Breast epithelium (tissue), 4 donors: ENCODE measurements at places on chromosomes 3 and 15. TPM values are rescaled to one million over a fixed set of nuclear protein-coding genes. Genes with fewer than 3 reads are reported as not detected.

The CELF6 gene
- 3.5 TPM for total RNA-seq

The WDR93 gene
- total RNA-seq, result 0.80 TPM

The POPDC2 gene
- 6.9 TPM for total RNA-seq

The KLHDC8B gene
- total RNA-seq, result 38.7 TPM

DNA sequence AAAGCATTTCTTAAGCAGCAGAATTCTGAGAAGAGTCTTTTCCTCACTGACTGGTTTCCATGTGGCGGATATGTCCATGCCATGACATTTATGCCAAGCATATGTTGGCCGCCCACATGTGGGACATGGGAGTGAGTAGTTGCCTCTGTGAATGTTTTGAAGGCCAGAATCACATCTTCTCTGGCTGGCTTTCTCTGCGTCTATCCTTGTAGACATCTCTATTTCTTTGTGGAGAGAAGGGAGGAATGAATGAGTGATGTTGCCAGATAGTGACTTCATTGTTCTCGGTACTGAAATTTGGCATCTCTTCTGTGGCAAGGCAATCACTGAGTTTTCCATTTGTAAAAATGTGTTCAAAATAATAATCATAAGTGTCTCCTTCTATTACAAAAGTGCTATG, 316.0 kb downstream of the CLSTN2 start:
- H3K27ac ChIP-seq, result no peak overlapping the region
- no peak overlapping the region for H3K4me3 ChIP-seq
- no peaks in the 10 kb centered on the region for H3K27me3 ChIP-seq
- DNase-seq, result no peak
- H3K4me1 ChIP-seq, result no peaks in the 10 kb centered on the region
- no peaks in the 10 kb centered on the region for H3K36me3 ChIP-seq

GRCh38 chr15:68427963-68428362, 4.0 kb downstream of the ITGA11 start:
- H3K4me3 ChIP-seq, result no peak overlapping the region
- H3K36me3 ChIP-seq, result no peaks in the 10 kb centered on the region
- H3K27ac ChIP-seq, result no peak overlapping the region
- DNase-seq, result no peak
- H3K4me1 ChIP-seq, result peaks cover 5% of the 10 kb centered on the region

DNA sequence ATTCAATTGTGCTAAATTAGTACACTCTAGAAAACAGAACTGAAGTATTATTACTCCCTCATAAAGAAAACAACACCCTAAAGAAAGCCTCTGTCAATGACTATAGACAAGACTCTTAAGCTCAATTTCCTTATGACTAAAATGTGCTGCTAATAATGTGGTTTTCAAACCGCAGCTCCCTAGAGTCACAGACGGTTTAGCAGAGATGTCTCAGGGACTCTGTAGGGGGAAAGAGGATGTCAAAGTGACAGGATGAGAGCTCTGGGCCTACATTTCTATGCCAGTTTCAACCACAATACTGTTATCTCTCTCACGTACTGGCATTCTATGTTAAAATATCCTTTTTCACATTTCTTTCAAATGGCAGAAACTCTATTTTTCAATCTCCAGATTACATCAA, 37.6 kb upstream of the WDR49 start:
- H3K27ac ChIP-seq, result no peak overlapping the region
- H3K27me3 ChIP-seq, result no peaks in the 10 kb centered on the region
- H3K4me1 ChIP-seq, result no peaks in the 10 kb centered on the region
- H3K4me3 ChIP-seq, result no peak overlapping the region

DNA sequence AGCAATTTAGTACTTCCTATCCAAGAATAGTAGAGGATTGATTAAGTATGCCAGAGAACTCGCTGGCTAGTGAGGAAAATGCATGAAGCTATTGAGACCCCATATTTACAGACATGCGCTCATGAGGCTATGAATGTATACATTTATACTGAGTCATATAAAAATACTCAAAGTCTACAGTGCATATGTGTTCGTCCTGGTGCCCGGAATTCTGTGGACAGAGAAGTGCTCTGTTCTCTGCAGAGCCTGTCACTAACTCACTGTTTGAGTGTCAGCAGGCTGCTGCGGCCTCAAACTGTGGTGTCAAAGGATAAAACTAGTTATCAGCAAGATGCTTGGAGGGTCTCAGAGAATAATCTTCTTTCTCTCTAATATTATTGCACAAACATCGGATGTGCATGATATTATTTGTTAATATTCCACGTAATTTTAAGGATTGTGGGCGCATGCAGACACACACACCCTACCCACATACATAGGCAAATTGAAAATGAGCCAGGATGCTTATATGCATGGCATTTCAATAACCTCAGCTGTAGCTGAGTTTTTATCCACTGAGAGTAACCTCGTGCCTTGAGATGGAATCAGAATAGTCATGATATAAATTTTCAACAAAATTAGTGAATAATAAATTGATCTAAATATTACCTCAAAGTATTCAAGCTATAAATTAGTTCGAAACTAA, 50.0 kb upstream of the TSC22D2 start:
- no peaks in the 10 kb centered on the region for H3K27me3 ChIP-seq
- no peak overlapping the region for H3K4me3 ChIP-seq
- no peaks in the 10 kb centered on the region for H3K36me3 ChIP-seq
- no peaks in the 10 kb centered on the region for H3K4me1 ChIP-seq

- no peaks in the 10 kb centered on the region for H3K36me3 ChIP-seq
- no peak for DNase-seq
- H3K27ac ChIP-seq, result no peak overlapping the region
- H3K4me3 ChIP-seq, result no peak overlapping the region
- no peaks in the 10 kb centered on the region for H3K27me3 ChIP-seq
Observed at GRCh38 chr15:62334536-62334935, 169.5 kb upstream of the C2CD4B start.

GRCh38 chr3:197175503-197175902, 122.9 kb downstream of the DLG1 start:
- H3K36me3 ChIP-seq, result no peaks in the 10 kb centered on the region
- H3K27ac ChIP-seq, result no peak overlapping the region
- no peak overlapping the region for H3K4me3 ChIP-seq

GRCh38 chr15:50791486-50791885, 26.0 kb upstream of the SPPL2A start:
- no peak overlapping the region for H3K27ac ChIP-seq
- no peak overlapping the region for H3K4me3 ChIP-seq
- no peaks in the 10 kb centered on the region for H3K36me3 ChIP-seq
- H3K27me3 ChIP-seq, result no peaks in the 10 kb centered on the region
- no peak for DNase-seq

- H3K4me3 ChIP-seq, result no peak overlapping the region
- no peaks in the 10 kb centered on the region for H3K36me3 ChIP-seq
- H3K27me3 ChIP-seq, result no peaks in the 10 kb centered on the region
- H3K27ac ChIP-seq, result peak overlapping the region; percentile 27
- no peaks in the 10 kb centered on the region for H3K4me1 ChIP-seq
Observed at GRCh38 chr3:24199775-24200247, 254.7 kb downstream of the NR1D2 start.

DNA sequence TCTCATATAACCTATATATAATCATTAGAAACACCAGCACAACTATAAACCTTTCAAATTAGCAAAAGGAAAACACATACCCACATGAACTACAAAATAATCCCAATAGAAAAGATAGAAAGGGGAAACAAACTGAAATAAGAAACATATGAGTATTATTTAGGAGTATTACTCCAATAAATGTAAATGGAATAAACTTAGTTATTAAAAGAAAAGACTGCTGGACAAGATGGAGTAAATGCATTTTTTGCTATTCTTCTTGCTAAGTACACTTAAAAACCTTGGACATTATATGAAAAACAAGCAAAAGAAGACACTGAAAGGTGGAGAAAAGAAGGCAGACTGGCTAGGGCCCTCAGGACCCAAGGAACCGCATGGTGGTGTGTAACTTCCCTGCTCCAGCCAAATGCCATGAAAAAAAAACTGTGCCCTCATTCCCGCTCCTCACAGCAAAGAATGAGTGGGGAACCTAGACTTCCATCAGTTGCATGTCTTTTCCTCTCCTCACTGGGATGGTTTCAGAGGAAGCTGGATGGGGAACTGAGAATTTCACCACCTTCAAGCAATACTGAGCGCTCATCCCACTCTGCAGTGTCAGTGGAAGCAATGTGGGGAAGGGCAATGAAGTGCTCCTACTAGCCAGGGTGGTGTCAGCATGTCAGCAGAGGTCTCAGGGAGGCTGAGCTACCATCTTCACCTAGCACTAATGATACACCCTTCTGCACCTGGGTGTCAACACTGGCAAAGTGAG, 43.7 kb upstream of the ADAMTS17 start:
- no peaks in the 10 kb centered on the region for H3K36me3 ChIP-seq
- H3K27ac ChIP-seq, result no peak overlapping the region
- H3K4me3 ChIP-seq, result no peak overlapping the region
